ENCODE measurements at places on chromosomes 7 and 10. TPM values are rescaled to one million over a fixed set of nuclear protein-coding genes. Genes with fewer than 3 reads are reported as not detected.

DNA sequence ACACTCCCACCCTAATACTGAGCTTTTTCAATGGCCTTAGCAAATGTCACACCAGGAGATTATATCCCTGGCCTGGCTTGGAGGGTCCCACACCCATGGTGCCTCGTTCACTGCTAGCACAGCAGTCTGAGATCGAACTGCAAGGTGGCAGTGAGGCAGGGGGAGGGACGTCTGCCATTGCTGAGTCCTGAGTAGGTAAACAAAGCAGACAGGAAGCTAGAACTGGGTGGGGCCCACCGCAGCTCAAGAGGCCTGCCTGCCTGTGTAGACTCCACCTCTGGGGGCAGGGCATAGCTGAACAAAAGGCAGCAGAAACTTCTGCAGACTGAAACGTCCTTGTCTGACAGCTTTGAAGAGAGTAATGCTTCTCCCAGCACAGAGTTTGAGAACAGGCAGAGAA, 338.9 kb upstream of the MBL2 start:
- no peaks in the 10 kb centered on the region for H3K27me3 ChIP-seq
- no peak for DNase-seq
- H3K36me3 ChIP-seq = no peaks in the 10 kb centered on the region
- H3K4me3 ChIP-seq = no peak overlapping the region

- DNase-seq = peak; percentile 27
- peaks cover 14% of the 10 kb centered on the region for H3K4me1 ChIP-seq
- no peak overlapping the region for H3K4me3 ChIP-seq
- no peaks in the 10 kb centered on the region for H3K36me3 ChIP-seq
- no peak overlapping the region for H3K27ac ChIP-seq
Measured at GRCh38 chr10:93680412-93681047, 21.9 kb downstream of the FRA10AC1 start.

DNA sequence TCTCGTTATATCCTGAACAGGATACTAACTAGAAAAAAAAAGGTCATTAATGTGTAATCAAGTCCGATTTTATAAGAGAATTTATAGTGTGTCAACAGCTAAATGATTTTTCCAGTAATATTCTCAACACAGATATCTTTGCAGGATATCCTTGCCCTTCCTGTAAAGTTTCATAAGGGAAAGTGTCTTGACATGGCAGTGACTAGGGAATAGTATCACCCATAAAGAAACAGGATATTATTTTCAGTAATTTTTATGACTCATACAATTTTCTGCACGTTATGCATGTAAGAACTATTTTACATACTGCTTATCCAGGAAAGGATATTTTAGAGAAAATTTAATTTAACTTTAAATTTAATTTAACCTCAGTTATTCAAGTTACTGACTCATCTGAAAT, 19.5 kb upstream of the PNLIP start:
- no peak overlapping the region for H3K27ac ChIP-seq
- H3K36me3 ChIP-seq = no peaks in the 10 kb centered on the region
- DNase-seq = no peak
- no peaks in the 10 kb centered on the region for H3K4me1 ChIP-seq

GRCh38 chr10:4546931-4547330, 279.1 kb upstream of the AKR1E2 start:
- no peaks in the 10 kb centered on the region for H3K36me3 ChIP-seq
- H3K27ac ChIP-seq = no peak overlapping the region
- H3K4me1 ChIP-seq = no peaks in the 10 kb centered on the region
- DNase-seq = no peak
- no peaks in the 10 kb centered on the region for H3K27me3 ChIP-seq
- H3K4me3 ChIP-seq = no peak overlapping the region

- no peaks in the 10 kb centered on the region for H3K36me3 ChIP-seq
- H3K4me1 ChIP-seq = peaks cover 28% of the 10 kb centered on the region
- no peak overlapping the region for H3K4me3 ChIP-seq
- 0 out of 2 replicates have a peak overlapping the region, but pooled peaks have one; percentile 6 for H3K27ac ChIP-seq
Measured at GRCh38 chr7:28520074-28521015, 108.0 kb downstream of the CREB5 start.

DNA sequence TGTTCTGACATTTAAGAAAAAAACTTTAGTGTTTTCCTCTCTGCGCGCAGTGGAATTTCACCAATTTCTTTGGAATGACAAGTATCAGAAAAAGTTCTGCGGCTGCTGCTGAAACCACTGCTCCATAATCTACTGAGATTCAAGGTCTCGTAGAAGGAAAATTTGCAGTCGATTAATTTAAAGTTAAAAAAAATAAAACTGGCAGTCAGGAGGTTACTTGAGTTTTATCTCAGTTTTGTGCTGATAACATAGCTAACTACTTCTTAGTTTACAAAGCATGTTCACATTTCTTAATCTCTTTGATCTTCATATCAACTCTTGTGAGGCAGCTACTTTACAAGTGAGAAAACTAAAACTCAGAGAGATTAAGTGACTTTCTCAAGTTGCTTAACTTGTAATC, 18.2 kb upstream of the CALD1 start:
- DNase-seq = no peak
- peaks cover 3% of the 10 kb centered on the region for H3K4me1 ChIP-seq
- H3K27ac ChIP-seq = no peak overlapping the region
- H3K27me3 ChIP-seq = no peaks in the 10 kb centered on the region
- no peaks in the 10 kb centered on the region for H3K36me3 ChIP-seq

DNA sequence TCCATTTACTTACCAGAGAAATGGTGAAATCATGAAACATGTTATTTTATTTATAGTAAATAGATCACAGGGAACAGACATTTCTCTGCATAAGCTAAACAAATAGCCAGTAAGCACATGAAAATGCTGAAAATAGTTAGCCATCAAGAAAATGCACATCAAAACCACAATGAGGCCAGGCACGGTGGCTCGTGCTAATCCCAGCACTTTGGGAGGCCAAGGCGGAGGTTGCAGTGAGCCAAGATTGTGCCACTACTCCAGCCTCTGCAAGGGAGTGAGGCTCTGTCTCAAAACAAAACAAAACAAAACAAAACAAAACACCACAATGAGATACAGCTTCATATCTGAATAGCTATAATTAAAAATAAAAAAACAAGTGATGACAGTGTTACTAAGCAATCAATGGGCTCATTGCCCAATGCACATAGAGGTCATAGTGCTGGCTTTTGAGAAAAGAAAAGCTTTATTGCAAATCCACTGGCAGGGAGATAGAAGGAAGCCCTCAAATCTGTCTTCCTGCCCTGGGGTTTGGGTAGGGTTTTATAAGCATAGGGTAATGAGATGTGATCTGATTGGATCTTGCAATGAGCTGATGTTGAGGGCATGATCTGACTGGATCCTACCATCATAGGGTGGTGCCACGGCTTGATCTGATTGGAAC, 16.2 kb downstream of the CSTF2T start:
- DNase-seq = no peak
- no peaks in the 10 kb centered on the region for H3K27me3 ChIP-seq

- no peaks in the 10 kb centered on the region for H3K4me1 ChIP-seq
- H3K4me3 ChIP-seq = no peak overlapping the region
- H3K27ac ChIP-seq = no peak overlapping the region
- no peaks in the 10 kb centered on the region for H3K27me3 ChIP-seq
Measured at GRCh38 chr7:317643-318405, 27.9 kb downstream of the FOXL3 start.

DNA sequence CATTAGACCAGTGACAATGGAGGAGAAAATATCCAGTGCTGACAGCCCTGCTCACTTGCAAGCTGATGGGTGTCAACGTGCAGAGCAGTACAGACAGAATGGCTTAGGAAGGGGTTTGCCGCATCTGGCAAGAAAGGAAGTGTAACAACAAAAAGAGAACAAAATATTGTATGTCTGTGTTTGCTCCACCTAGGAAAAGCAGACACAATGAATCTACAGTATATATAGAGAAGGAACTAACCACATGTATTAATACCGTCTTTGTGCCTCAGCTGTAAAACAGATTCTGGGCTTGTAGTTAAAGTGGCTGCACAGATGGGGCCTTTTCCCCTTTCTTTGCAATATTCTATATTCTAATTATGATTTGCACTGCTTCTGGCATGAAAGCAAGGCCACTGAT, 281.1 kb upstream of the MEOX2 start:
- no peak for DNase-seq
- H3K27ac ChIP-seq = no peak overlapping the region
- H3K4me1 ChIP-seq = no peaks in the 10 kb centered on the region

GRCh38 chr7:50530766-50531165, 34.4 kb downstream of the DDC start:
- H3K36me3 ChIP-seq = no peaks in the 10 kb centered on the region
- H3K27me3 ChIP-seq = no peaks in the 10 kb centered on the region

- peaks cover 11% of the 10 kb centered on the region for H3K4me1 ChIP-seq
- H3K27me3 ChIP-seq = no peaks in the 10 kb centered on the region
- no peak overlapping the region for H3K27ac ChIP-seq
- H3K36me3 ChIP-seq = no peaks in the 10 kb centered on the region
Measured at GRCh38 chr10:23968301-23968700, 240.6 kb upstream of the KIAA1217 start.

DNA sequence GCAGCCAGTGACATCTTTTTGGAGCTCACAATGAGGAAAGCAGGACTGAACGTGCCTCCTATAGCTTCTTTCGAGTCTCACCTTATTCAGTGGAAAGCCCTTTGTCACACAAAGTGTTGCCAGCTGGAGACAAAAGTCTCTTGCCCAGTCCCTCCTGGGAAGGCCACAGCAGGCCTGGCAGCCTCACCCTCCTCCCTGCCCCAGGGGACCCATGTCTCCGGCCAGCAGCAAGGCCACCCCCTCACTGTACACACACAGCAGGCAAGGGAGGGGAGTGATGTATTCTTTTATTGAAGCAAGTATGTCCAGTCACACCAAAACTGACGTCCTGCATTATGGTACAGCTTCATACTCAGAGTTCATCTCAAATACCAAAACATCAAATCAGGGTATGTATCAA, 56.0 kb downstream of the CSGALNACT2 start:
- no peaks in the 10 kb centered on the region for H3K27me3 ChIP-seq
- H3K27ac ChIP-seq = no peak overlapping the region
- no peak for DNase-seq
- H3K36me3 ChIP-seq = no peaks in the 10 kb centered on the region
- no peak overlapping the region for H3K4me3 ChIP-seq
- H3K4me1 ChIP-seq = no peaks in the 10 kb centered on the region

Gene HOXA10
- not detected for total RNA-seq

Gene IFIT1B
- not detected for total RNA-seq

Gene NRG3
- 3.9 TPM for total RNA-seq

Gene CYP26A1
- 2.8 TPM for total RNA-seq

Gene SEMA3A
- 54.5 TPM for total RNA-seq

Gene PAPOLB
- 0.42 TPM for total RNA-seq

All from GM23338 (cell line).